ENCODE measurements at places on chromosomes 5 and 9. TPM values are rescaled to one million over a fixed set of nuclear protein-coding genes. Genes with fewer than 3 reads are reported as not detected.

DNA sequence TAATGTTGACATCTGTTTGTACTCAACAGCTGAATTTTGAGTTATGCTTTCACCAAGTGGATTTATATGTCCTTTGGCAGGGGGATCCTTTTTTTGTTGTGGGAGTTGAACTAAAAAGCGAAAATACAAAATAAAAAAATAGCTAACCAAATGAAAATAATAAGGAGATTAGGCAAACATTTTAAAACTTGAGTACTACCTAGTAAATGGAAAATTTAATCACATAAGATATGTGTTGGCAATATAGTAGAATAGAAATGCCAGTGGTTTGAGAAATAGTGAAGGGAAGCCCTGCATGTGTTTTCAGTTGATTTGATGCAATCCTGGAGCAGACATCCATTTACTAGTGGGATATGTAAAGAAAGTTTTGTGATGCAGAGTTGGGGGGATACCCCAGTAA lies 98.0 kb downstream of the RASGRF2 start:
- no peak for ATAC-seq

- ATAC-seq, result peak; percentile 70
Measured at GRCh38 chr5:134874831-134875655, 872 bp downstream of the TXNDC15 start.

GRCh38 chr5:16791904-16792597 lies 144.0 kb downstream of the MYO10 start:
- ATAC-seq, result no peak

The PCDHGB1 gene
- total RNA-seq, result 0.92 TPM

- ATAC-seq, result no peak
Measured at GRCh38 chr9:83583151-83584014, 39.6 kb upstream of the IDNK start.

The TAF11L5 gene
- not detected for total RNA-seq

- ATAC-seq, result no peak
Measured at GRCh38 chr9:13863112-13863511, 450.8 kb downstream of the NFIB start.

The HEMGN gene
- not detected for total RNA-seq

GRCh38 chr5:168320805-168321204 lies 29.4 kb downstream of the WWC1 start:
- ATAC-seq, result no peak

DNA sequence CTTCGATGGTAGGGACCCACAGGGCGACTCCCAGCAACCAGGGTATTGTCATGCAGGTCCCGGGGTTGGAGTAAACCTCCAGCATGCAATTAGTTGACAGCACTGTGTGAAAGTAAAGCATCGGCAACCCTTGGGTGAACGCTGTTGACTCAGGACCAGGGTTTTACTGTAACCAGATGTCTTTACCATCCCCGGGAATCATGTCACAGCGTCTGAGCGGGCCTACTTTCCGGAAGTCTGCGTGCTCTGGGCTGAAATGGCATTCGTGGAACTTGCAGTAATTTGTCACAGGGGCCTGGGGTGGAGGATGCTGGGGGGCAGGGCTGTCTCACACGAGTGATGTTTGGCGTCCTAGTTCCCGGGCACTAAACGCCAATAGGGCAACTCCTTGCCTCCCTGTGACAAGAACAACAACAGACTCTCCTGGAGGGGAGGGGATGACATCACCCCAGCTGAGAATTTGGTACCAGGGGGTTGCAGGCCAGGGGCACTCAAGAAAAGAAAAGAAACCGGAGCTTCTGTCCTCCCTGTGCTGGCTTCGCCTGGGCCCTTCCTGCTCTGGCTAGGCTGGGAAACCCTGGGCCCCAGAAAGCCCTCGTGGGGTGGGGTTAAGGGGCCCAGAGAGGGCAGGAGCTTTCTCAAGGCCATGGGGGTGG lies 10.1 kb upstream of the UBAC1 start:
- ATAC-seq, result no peak

The PCDHB2 gene
- 2.2 TPM for total RNA-seq

GRCh38 chr5:79023348-79023747 lies 38.2 kb upstream of the ARSB start:
- ATAC-seq, result no peak

The DBH gene
- not detected for total RNA-seq

DNA sequence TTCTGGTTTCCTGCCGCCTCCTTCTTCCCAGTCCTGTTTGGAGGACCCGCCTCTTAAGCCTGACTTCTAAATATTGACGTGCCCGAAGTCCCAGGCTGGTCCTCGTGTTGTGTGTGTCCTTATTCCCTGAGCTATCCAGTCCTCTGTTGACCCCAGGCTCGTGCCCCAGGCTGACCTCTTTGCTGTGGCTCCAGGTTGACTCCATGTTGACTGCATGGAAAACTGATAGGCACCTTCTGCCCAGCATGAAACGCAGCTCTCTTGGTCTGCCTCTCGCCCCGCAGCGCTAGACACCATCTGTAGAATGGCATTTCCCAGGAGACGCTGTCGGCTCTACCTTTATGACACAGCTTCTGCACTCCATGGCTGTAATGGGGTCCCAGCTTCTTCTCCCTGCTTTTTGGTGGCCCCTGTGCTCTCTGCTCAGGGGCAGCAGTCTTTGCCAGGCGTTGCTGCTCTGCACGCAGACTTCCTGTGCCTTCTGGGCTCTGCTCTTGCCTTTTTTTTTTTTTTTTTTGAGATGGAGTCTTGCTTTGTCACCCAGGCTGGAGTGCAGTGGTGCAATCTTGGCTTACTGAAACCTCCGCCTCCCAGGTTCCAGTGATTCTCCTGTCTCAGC lies 28.4 kb downstream of the EHMT1 start:
- ATAC-seq, result no peak

DNA sequence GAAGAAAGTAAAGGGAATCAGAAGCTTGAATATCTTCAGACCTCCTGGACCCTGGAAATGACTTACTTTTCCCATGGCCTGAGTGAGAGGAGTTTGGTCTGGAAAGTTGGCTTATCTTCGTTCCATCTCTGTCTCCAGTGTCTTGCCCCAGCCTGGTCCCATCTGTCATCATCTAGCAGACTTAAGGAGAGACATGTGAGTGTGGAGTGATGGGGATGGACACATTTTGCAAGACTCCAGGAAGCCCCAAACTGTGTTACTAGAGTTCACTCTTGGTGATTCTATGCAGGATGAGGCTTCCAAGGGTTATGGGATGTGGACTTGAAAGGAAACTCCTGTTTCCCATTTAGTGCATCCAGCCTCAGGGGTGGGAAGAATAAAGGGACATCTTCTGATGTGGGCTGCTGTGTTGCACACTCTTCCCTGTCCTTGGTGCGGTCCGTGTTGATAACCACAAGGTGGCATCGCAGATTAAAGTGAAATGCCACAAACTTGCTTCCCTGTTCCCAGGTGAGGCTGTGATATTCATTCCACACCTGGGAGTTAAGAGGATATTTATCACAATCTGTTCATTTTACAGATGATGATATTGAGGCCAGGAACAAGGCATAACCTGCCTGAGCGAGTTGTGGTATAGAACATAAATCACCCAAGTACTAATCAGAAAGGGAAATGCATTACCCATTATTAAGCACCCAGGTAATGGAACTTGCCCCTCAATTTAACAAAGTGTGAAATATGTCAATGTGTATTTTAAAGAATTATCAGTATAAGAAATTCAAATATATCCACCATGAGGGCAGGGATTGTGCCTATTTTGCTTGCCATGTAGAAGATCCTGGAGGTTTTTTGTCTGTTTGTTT lies 269.9 kb upstream of the PAPPA start:
- peak; percentile 66 for ATAC-seq

DNA sequence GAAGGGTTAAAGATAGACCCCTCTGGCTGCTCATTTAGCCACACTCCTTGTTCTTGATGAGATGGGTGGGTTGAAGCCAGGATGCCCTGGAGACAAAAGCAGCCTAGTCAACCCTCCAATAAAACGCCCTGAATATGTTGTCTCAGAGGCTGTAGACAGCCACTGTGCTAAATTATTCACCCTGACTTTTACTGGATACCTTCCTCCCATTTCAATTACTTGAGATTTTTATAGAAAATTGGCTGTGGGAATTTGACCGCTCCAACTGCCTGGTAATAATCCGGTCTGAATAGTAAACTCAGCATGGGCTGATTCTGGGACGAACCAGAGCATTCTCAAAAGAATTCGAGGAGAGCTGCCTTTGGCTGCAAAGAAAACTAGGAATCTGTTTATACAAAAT lies 104.2 kb downstream of the SNX18 start:
- ATAC-seq, result no peak

GRCh38 chr5:151014680-151015343 lies 5.6 kb upstream of the GPX3 start:
- ATAC-seq, result no peak

DNA sequence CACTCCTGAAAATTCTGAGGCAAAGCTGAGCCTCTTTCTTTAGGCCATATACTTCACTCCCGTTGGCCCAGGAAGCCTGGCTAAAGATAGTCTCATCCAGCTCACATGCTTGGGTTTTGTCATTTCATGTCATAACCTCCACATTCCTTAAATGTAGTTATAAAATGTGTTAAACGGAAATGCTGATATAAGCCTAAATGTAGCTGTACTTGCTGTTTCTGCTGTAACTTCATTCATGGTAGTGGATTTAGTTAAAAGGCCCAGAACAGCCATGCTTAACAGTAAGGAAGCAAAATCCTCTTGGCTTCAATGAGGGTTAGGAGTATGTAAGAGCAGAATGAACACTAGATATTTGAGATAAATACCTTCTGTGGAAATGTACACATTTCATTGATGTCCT lies 135.8 kb upstream of the TMEM161B start:
- no peak for ATAC-seq

The CCL27 gene
- total RNA-seq, result 0.20 TPM

GRCh38 chr5:2902186-2902585 lies 150.7 kb upstream of the IRX2 start:
- ATAC-seq, result no peak

The DNAI1 gene
- not detected for total RNA-seq

DNA sequence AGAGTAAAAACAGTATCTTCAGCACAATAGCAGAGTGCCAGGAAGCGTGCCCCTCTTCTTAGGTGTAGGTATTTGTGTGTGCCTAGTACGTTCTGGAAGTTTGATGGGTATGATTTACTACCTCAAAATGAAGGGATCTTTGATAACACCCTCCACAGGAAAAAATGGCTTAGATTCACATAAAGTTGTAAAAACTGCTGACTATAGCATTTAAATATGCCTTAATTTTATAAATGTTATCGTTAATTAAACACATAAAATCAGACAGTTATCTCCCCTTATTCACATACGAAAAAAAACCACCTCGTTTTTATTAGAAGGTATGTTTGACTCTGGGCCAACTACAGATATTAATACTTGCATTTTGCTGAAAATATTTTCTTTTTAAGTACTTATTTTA lies 243.6 kb upstream of the TBCA start:
- ATAC-seq, result no peak

The FGF1 gene
- total RNA-seq, result 0.88 TPM

The CCL21 gene
- total RNA-seq, result 18.5 TPM

GRCh38 chr9:137302449-137303150 lies 529 bp upstream of the NRARP start:
- ATAC-seq, result peak; percentile 25

GRCh38 chr9:101387871-101388506 lies 3.2 kb upstream of the BAAT start:
- peak; percentile 55 for ATAC-seq

DNA sequence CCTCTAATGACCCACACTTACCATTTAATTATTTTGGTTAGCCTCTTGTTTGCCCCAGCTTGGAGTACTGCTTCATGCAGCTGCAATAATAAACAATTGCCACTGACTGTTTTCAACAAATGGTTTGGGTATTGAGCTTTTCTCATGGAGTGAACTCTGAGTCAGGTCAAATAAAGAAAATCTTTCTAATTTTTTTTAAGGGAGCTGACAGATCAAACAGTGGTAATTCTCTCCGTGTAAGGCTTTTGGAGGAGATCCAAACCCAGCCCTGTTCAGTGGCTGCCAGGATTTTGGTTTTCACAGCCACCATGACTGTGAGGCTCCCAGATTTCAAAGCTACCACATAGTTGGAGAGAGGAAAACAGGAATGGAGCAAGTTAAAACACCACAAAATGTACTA lies 110.7 kb upstream of the EFNA5 start:
- no peak for ATAC-seq

- no peak for ATAC-seq
Measured at GRCh38 chr9:109781541-109782197, 1.7 kb downstream of the PALM2AKAP2 start.

The TRPM3 gene
- not detected for total RNA-seq

The STPG3 gene
- total RNA-seq, result not detected

DNA sequence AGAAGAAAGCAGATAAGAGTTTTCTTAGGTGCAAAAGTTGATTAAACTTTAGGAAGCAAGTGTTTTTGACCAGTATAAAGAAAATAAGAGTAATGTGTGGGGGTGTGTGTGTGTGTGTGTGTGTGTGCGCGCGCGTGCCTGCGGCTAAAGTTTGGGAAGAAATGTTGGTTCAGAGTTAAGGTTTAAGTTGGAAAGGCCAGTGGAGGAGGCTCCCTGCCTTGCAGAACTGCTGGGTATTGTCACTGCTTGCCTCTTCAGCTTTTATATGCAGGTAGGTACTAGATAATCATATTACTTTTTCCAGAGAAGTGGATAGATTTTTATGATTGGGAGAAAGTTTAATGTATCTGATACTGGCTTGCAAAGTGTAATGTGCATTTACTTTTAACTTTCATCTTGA lies 2.0 kb downstream of the PIK3R1 start:
- no peak for ATAC-seq

DNA sequence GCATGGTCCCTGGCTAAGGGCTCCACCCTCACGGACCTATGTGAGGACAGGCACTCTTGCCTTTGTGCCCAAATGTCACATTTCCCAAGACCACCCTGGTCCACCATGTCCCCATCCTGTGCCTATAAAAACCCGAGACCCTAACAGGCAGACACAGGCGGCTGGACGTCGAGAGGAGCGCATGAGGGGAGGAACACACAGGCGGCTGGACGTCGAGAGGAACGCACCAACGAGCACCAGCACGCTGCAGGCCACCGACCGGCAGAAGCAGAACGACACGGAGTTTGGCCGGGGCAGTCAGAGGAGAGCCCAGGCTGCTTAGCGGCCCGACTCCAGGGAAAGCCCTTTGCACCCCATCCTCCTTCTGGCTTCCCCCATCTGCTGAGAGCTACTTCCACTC lies 119.9 kb downstream of the ADAMTS2 start:
- ATAC-seq, result no peak
